ENCODE measurements at places on chromosomes 7 and 10. TPM values are rescaled to one million over a fixed set of nuclear protein-coding genes. Genes with fewer than 3 reads are reported as not detected.

Gene EPHB6
- total RNA-seq, result 37.1 TPM

Gene GIMAP6
- 8.6 TPM for total RNA-seq

Gene CDCA7L
- 38.9 TPM for total RNA-seq

Gene OR2A12
- total RNA-seq, result not detected

Gene SFRP5
- total RNA-seq, result 163 TPM

Gene PEX1
- total RNA-seq, result 13.8 TPM

Gene MOGAT3
- total RNA-seq, result not detected

Gene GSDME
- total RNA-seq, result 5.3 TPM

Gene CEP41
- 8.3 TPM for total RNA-seq

Gene PARD3
- total RNA-seq, result 48.5 TPM

Gene GDF2
- not detected for total RNA-seq

Gene FAM25C
- total RNA-seq, result not detected

Gene ESYT2
- total RNA-seq, result 35.9 TPM

DNA sequence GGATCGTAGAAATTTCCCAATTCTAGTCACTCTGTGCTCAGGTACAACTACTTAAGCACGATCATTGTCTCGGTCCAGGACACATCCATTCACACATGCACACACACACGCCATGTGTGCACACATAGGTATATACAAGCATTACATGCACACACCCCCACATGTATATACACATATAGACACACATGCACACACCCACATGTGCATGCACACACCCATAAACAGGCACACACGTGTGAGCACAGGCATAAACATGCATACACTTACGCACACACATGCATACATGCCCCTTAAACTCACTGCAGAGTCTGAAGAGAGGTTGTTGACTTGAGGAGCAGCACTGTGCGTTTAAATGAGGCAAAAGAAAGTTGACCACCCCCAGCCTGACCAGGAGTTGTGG, 32.5 kb upstream of the INSIG1 start:
- H3K4me3 ChIP-seq, result no peak overlapping the region
- H3K36me3 ChIP-seq, result no peaks in the 10 kb centered on the region
- DNase-seq, result no peak
- H3K27ac ChIP-seq, result no peak overlapping the region
- no peaks in the 10 kb centered on the region for H3K27me3 ChIP-seq
- H3K4me1 ChIP-seq, result no peaks in the 10 kb centered on the region

- H3K27me3 ChIP-seq, result no peaks in the 10 kb centered on the region
- no peaks in the 10 kb centered on the region for H3K36me3 ChIP-seq
- DNase-seq, result no peak
- no peak overlapping the region for H3K27ac ChIP-seq
- no peak overlapping the region for H3K4me3 ChIP-seq
Observed at GRCh38 chr7:111927353-111928019, 278.7 kb downstream of the DOCK4 start.

- H3K4me3 ChIP-seq, result no peak overlapping the region
- no peaks in the 10 kb centered on the region for H3K36me3 ChIP-seq
Observed at GRCh38 chr7:106220307-106220706, 64.5 kb downstream of the NAMPT start.

DNA sequence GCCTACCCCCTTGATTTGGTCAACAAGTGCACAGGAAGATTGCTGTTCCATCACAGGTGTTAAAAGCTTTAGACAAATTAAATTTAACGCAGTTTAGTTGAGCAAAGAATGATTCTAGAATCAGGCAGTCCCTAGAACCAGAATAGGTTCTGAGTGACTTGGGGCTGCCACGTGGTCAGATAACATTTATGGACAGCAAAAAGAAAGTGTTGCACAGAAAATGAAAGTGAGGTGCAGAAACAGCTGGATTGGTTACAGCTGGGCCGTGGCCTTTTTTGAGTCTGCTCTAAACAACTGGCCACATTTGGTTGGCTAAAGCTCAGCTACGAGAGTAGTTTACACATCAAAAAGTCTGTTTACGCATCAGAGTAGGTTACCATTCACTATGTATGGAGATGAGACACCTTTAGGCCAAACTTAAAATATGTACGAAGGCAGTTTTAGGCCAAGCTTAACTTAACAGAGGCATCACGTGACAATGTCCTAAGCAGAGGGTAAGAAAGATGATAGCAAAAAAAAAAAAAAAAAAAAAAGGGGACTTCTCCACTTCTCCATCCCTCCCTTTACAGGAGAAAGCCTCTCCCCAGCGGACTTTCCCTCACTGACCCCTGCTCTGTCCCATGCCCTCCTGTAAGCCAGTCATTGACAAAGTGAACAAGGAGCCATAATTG, 133.2 kb upstream of the PRR15 start:
- H3K27ac ChIP-seq, result no peak overlapping the region
- DNase-seq, result no peak
- no peaks in the 10 kb centered on the region for H3K36me3 ChIP-seq
- H3K27me3 ChIP-seq, result no peaks in the 10 kb centered on the region

GRCh38 chr7:14934839-14935238, 32.3 kb upstream of the DGKB start:
- H3K4me3 ChIP-seq, result no peak overlapping the region
- H3K27ac ChIP-seq, result no peak overlapping the region
- H3K27me3 ChIP-seq, result no peaks in the 10 kb centered on the region
- no peak for DNase-seq

- no peak overlapping the region for H3K4me3 ChIP-seq
- H3K36me3 ChIP-seq, result no peaks in the 10 kb centered on the region
- no peak overlapping the region for H3K27ac ChIP-seq
Observed at GRCh38 chr7:128031901-128032604, 816 bp upstream of the LRRC4 start.

DNA sequence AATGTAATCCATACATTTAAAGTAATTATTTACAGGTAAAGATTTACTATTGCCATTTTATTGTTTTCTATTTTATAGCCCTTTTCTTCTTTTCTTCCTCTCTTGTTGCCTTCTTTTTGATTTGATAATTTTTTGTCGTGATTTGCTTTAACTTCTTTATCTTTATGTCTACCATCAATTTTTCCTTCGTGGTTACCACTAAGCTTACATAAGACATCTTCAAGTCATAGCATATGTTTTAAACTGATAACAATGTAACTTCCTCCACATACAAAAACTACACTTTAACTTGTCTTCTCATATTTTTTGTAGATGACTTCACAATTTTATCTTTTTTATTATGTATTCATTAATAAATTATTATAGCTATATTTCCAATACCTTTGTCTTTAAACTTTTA, 316.6 kb downstream of the PLXDC2 start:
- no peak overlapping the region for H3K27ac ChIP-seq
- H3K4me3 ChIP-seq, result no peak overlapping the region
- no peaks in the 10 kb centered on the region for H3K4me1 ChIP-seq
- DNase-seq, result no peak

GRCh38 chr7:98974205-98974604, 95.9 kb downstream of the TRRAP start:
- H3K4me1 ChIP-seq, result no peaks in the 10 kb centered on the region
- no peak overlapping the region for H3K4me3 ChIP-seq

GRCh38 chr10:44883593-44884331, 27.4 kb upstream of the TMEM72 start:
- H3K4me3 ChIP-seq, result no peak overlapping the region
- no peaks in the 10 kb centered on the region for H3K27me3 ChIP-seq
- H3K36me3 ChIP-seq, result no peaks in the 10 kb centered on the region
- peaks cover 44% of the 10 kb centered on the region for H3K4me1 ChIP-seq
- H3K27ac ChIP-seq, result peak overlapping the region; percentile 70
- DNase-seq, result no peak

GRCh38 chr7:88806280-88807037, 10.9 kb upstream of the TEX47 start:
- DNase-seq, result no peak
- no peaks in the 10 kb centered on the region for H3K27me3 ChIP-seq
- peaks cover 12% of the 10 kb centered on the region for H3K4me1 ChIP-seq

GRCh38 chr7:100632951-100633717, 8.2 kb downstream of the TFR2 start:
- no peak overlapping the region for H3K27ac ChIP-seq
- H3K27me3 ChIP-seq, result no peaks in the 10 kb centered on the region
- DNase-seq, result peak; percentile 52
- peaks cover 7% of the 10 kb centered on the region for H3K4me1 ChIP-seq

- H3K27me3 ChIP-seq, result no peaks in the 10 kb centered on the region
- H3K4me1 ChIP-seq, result peaks cover 12% of the 10 kb centered on the region
- H3K4me3 ChIP-seq, result no peak overlapping the region
- no peak overlapping the region for H3K27ac ChIP-seq
- H3K36me3 ChIP-seq, result no peaks in the 10 kb centered on the region
Observed at GRCh38 chr10:114103284-114103683, 59.6 kb downstream of the ADRB1 start.

- H3K27ac ChIP-seq, result no peak overlapping the region
- H3K27me3 ChIP-seq, result no peaks in the 10 kb centered on the region
- no peak for DNase-seq
Observed at GRCh38 chr7:114788706-114789105, 133.2 kb upstream of the MDFIC start.

GRCh38 chr7:112446431-112446830, 3.8 kb upstream of the IFRD1 start:
- peak overlapping the region; percentile 46 for H3K27ac ChIP-seq
- H3K4me3 ChIP-seq, result no peak overlapping the region
- DNase-seq, result no peak
- no peaks in the 10 kb centered on the region for H3K27me3 ChIP-seq
- no peaks in the 10 kb centered on the region for H3K36me3 ChIP-seq

GRCh38 chr7:50673096-50673495, 107.9 kb upstream of the DDC start:
- no peak for DNase-seq
- H3K36me3 ChIP-seq, result no peaks in the 10 kb centered on the region
- no peaks in the 10 kb centered on the region for H3K27me3 ChIP-seq

GRCh38 chr7:111089822-111090426, 1.0 kb upstream of the LRRN3 start:
- H3K27ac ChIP-seq, result no peak overlapping the region
- H3K27me3 ChIP-seq, result no peaks in the 10 kb centered on the region
- H3K4me1 ChIP-seq, result peaks cover 5% of the 10 kb centered on the region
- no peak overlapping the region for H3K4me3 ChIP-seq

GRCh38 chr10:50622706-50623662, 772 bp downstream of the SGMS1 start:
- H3K4me3 ChIP-seq, result peak overlapping the region; percentile 96
- peak overlapping the region; percentile 99 for H3K27ac ChIP-seq
- H3K36me3 ChIP-seq, result no peaks in the 10 kb centered on the region
- DNase-seq, result peak; percentile 56

DNA sequence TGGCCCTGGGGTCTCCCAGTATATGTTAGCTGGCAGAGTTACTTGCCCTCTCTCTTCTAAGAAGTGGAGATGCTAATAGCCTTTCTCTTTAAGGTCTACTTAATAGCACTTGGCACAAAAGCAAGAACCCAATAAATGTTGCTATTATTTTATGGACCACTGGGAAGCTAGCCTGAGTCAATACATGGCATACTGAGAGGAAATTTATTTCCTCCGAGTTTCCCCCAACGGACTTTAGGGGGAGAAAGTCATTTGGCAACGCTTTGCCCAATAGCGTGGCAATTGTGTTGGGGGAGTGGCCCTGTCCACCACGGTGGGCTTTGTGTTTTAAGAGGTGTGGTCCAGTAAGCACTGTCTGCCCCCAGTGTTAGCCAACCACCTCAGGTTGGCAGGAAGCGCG, 87.4 kb upstream of the SMNDC1 start:
- no peak overlapping the region for H3K4me3 ChIP-seq
- peaks cover 26% of the 10 kb centered on the region for H3K4me1 ChIP-seq
- no peaks in the 10 kb centered on the region for H3K27me3 ChIP-seq

GRCh38 chr10:23001901-23002516, 74.2 kb downstream of the ARMC3 start:
- no peaks in the 10 kb centered on the region for H3K4me1 ChIP-seq
- no peak overlapping the region for H3K4me3 ChIP-seq
- no peaks in the 10 kb centered on the region for H3K27me3 ChIP-seq
- H3K27ac ChIP-seq, result no peak overlapping the region

- peaks cover 3% of the 10 kb centered on the region for H3K4me1 ChIP-seq
- no peak overlapping the region for H3K27ac ChIP-seq
- H3K36me3 ChIP-seq, result no peaks in the 10 kb centered on the region
Observed at GRCh38 chr10:4656576-4657194, 169.3 kb upstream of the AKR1E2 start.

- no peaks in the 10 kb centered on the region for H3K36me3 ChIP-seq
- no peak overlapping the region for H3K27ac ChIP-seq
- no peak overlapping the region for H3K4me3 ChIP-seq
- DNase-seq, result no peak
- no peaks in the 10 kb centered on the region for H3K4me1 ChIP-seq
- H3K27me3 ChIP-seq, result no peaks in the 10 kb centered on the region
Observed at GRCh38 chr7:83065714-83066113, 97.0 kb downstream of the PCLO start.

GRCh38 chr10:69837261-69837660, 35.6 kb downstream of the COL13A1 start:
- no peaks in the 10 kb centered on the region for H3K27me3 ChIP-seq
- no peak overlapping the region for H3K27ac ChIP-seq
- H3K4me3 ChIP-seq, result no peak overlapping the region
- H3K36me3 ChIP-seq, result no peaks in the 10 kb centered on the region
- no peak for DNase-seq

- H3K4me1 ChIP-seq, result peaks cover 62% of the 10 kb centered on the region
- H3K4me3 ChIP-seq, result no peak overlapping the region
- no peak for DNase-seq
- peak overlapping the region; percentile 50 for H3K27ac ChIP-seq
Observed at GRCh38 chr7:55087521-55087961, 68.7 kb downstream of the EGFR start.

DNA sequence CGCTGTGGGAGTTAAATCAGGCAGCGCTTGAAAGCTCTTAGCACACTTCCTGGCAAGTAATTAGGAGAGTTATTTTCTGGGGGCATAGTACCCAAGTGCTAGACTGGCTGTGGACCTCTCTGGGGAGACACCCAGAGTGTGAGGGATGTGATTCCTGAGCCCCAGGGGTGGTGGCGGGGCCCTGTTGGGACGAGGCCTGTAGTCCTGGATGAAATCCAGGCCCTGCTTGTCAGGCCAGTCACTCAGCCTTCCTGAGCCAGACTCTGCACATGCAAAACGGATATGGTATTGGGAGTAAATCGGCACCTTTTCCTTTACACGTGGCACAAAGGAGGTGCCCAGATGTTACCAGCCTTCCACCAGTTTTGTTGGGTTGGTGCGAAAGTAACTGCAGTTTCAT, 31.2 kb downstream of the TRRAP start:
- H3K36me3 ChIP-seq, result peaks cover 56% of the 10 kb centered on the region
- no peak overlapping the region for H3K27ac ChIP-seq
- no peaks in the 10 kb centered on the region for H3K27me3 ChIP-seq
- no peaks in the 10 kb centered on the region for H3K4me1 ChIP-seq
- DNase-seq, result no peak

Measured in body of pancreas (tissue), 4 donors.